ENCODE measurements at places on chromosomes 4 and X.

GRCh38 chrX:109856974-109857373 lies 123.9 kb upstream of the ACSL4 start:
- DNase-seq: peak; percentile 33

GRCh38 chr4:11866391-11866790 lies 437.7 kb upstream of the HS3ST1 start:
- no peak for DNase-seq

- peak; percentile 49 for DNase-seq
Observed at GRCh38 chr4:75723163-75724065, 963 bp upstream of the USO1 start.

GRCh38 chr4:31548021-31548420 lies 827.9 kb downstream of the PCDH7 start:
- DNase-seq: no peak

DNA sequence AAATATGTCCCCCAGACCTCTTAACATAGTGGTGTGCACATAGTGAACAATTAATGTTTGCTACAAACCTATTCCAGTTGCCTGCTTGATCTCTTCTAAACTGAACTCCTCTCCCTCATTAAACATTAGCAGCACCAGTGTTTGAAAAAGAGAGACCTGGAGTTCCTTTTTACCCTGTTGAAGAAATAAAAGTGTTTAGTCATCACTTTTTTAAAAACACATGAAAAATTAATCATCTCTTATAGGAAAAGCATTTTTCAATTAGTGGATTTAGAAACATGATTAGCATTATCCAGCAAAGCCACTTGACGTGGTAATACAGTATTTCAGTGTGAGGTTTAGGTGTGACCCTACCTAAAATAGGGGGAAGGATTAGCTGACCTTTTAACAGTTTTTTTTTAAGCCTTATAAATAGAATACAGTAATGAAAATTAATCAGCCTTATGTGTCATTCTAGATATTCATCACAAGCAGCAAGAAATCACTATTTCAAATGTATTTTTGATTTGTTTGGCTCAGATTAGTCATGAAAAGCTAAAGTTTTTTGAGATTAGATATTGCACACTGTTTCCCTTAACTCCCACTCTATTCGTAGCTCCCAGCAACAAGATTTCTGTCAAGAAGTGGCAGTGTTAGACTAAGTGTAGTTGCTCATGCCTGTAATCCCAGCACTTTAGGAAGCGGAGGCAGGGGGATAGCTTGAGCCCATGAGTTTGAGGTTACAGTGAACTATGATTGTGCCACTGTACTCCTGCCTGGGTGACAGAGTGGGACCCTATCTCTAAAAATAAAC lies 26.2 kb downstream of the CUL4B start:
- DNase-seq: no peak

GRCh38 chrX:93875621-93876282 lies 201.7 kb downstream of the FAM133A start:
- no peak for DNase-seq
